Naive thymus-derived CD4-positive, alpha-beta T cell (primary cell): ENCODE measurements at places on chromosomes 11 and 22.
A peak's percentile ranks its signal among the peaks of the same experiment; 100 is the strongest.

DNA sequence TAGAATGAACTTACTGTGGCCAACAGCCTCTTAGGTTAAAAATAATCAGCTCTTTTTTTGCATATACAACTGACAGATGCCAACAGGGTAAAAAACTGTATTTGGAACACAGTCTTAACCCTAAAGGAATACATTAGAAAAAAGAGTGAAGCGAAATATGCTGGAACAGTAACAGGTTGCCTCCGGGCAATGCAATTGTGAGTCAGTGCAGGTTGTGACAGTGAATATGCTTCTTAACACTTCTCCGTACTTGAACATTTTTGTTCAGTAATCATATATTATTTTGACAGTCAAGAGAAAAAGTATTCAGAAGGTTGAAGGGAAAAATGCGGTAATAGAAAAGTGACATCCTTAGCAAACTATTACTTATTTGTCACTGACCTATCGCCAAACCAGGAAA lies 98.5 kb downstream of the DBX1 start:
- no peak for DNase-seq

DNA sequence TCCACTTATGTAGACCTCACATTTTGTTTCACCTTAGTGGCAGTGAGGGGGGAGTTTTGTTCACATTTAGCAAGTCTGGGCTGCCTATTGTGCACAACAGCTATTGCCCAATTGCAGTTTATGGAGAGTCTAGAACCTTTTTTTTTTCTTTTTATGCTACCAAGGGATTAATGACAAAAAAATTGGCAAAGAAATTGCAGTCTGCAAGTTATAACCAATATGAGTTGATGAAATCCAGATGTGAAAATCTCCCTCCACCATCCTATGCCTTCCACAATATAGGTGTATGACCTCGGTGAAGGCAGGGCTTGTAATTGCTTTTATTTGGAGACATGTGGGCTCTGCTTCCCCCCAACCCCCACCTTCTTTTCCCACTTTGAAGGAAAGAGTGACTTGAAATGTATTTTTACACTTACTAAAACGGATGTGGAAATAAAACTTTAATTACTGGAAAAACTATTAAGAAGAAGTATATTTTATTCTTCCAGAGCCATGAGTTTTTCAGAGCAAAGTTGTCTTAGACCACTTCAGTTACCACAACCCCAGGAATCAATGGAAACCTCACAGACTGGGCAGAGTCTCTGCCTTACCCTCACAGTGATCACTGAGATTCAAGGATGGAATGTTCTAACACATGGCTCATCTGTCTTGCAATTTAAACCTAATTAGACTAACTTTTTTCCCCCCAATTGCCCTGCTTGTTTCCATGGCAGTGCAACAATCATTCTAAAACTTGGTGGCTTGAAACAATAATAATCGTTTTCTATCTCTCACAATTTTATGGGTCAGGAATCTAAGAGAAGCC lies 120.8 kb upstream of the SLC5A12 start:
- DNase-seq = no peak

GRCh38 chr22:50673231-50674129 lies 857 bp downstream of the SHANK3 start:
- peak; percentile 34 for DNase-seq

DNA sequence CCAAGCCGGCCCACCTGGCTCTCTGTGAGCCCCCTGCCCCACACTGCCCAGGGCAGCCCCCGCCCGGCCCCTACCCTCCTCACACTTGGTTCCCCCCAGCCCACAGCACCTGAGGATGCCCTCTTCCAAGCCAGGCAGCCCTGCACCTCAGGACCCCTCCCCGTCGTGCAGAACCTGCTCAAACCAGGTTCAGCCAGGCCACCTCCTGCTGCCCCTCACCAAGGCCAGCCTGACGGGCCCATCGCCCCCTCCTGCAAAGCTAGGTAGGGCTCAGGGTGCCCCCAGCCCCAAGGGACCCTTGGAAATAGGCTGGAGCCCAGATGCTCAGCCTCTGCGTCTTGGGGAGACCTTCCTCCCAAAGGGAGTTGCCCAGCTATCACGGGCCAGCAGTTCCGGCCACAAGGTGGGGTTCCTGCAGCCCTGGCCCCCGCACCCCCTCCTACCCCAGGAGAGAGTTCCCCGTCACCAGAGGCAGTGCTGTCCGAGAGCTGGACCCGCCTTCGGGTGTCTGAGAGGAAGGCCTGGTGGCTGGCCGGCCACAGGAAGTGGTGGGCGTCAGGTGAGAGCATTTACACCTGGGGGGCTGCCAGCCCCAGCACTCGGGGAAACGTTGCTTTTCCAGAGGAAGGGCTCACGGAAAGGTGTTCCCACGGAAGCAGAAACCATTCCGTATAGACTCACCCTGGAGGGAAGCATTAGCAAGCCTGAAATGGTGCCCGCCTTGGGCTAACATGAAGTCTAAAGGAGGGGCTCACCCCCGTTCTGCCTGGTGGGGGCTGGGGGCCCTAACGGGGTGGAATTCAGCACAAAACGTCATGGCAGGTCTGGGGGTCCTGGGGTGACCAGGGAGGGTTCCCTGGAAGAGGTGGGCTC lies 3.2 kb upstream of the SYT8 start:
- DNase-seq = no peak

DNA sequence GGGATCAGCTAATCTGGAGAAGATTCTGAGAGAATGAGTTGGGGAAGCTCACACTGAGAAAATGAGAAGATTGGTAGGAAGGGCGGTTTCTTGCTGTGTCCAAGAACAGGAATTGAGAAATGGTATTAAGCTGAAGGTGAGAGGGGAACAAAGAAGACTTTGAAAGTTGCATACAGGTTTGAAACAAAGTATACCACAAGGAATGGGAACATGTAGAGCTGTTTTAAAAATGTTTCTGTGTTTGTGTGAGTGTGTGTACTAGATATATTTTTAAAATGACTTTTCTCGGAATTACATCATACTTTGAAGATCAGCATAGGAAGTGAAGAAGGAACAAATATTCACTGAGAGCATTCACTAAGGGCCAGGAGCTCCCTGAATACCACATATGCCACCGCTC lies 24.4 kb upstream of the IZUMO1R start:
- no peak for DNase-seq

- DNase-seq = no peak
These were observed 893.7 kb downstream of the FAM181B start for GRCh38 chr11:81839976-81840375.

GRCh38 chr11:123382555-123383074 lies 47.5 kb upstream of the GRAMD1B start:
- no peak for DNase-seq

- DNase-seq = peak; percentile 59
These were observed 1.2 kb downstream of the DDX17 start for GRCh38 chr22:38504731-38505540.

DNA sequence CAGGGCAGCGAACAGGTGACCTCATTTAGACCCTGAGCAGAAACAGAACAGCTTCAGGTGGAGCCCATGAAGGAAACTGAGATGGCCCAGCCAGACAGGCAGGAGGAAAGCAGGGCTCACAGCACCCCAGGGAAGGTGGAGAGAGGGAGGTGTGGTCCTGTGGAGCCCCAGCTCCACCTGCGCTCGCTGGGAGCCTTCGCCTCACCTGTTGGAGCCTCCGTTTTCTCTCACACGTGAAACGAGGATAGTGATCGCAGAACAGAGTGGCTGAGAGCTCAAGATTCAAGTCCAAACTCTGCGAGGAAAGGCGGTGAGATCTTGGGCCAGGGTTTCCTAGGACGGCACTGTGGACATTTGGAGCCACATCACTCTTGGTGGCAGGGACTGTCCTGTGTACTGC lies 8.6 kb upstream of the CERK start:
- DNase-seq = no peak

DNA sequence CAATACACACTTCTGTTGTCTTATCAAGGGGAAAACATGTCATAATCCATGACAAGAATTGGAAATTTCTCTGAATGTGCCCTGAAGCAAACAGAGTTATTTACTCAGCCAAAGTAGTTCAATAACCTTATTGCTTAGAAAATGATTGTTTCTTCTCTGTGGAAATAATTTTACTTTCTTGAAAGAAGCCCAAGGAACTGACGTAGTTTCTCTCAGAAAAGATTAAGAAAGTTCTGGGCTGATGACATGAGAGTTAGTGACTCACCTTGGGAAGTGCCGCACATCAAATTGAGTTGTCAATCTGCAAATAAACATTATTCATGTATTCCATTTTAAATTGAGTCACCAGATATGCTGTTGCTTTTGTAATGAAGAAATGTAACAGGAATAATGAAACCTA lies 418.6 kb upstream of the LRRC4C start:
- DNase-seq = no peak

GRCh38 chr11:3134651-3135480 lies 30.2 kb downstream of the OSBPL5 start:
- DNase-seq = no peak

GRCh38 chr11:68457216-68457897 lies 3.2 kb upstream of the PPP6R3 start:
- DNase-seq = no peak

DNA sequence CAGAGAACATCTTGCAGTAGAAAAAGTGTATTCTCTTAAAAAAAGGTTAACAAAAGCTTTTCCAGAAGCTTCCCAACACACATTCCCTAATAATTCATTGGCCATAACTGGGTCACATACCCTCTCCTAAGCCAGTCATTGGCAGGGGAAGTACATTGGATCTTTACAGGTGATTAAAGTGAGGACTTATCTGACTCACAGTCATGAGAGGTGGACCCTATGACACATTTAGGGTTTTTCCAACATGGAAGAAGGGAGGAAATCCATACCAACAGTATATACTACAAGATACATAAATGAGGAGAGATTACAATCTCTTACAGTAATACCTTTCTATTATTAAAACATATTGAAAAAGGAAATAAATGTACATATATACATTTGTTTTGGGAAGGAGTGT lies 72.2 kb downstream of the CCDC73 start:
- no peak for DNase-seq

DNA sequence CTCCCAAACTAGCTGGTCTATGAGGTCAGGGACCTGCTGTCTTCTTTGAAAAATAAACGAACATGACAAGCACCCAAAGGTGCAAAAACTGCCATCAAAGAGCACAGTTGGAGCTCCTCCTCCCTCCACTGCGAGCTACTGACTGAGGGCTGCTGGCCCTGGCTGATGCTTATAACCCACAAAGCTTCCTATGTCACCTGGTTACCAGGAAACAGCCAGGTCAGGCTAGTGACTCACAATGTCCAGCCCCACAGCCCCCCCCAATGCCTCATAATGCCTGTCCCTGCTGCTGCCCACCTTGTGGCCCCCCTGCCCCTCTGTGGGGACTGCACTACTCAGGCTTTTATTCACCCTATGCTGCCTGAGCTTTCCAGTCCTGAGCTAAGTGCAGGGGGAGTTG lies at the start of gene DRICH1:
DRICH1 (minus strand) TSS at position 144 of the 400 bp plus-strand sequence. CDS start 298 bp downstream, outside the sequence.
- DNase-seq = no peak

- DNase-seq = no peak
These were observed 64.6 kb downstream of the KCNJ1 start for GRCh38 chr11:128802358-128802981.

DNA sequence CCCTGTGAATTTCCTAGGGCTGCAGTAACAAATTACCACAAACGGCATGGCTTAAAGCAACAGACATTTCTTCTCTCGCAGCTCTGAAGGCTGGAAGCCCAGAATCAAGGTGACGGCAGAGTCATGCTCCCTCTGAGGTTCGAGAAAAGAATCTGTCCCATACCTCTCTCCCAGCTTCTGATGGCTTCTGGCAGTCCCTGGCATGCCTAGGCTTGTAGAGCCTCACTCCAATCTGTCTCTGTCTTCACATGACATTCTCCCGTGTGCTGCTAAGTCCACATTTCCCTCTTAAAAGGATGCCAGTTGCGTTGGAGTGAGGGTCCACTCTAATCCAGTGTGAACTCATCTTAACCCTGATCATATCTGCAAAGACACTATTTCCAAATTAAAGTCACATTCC lies 116.2 kb downstream of the NECTIN1 start:
- no peak for DNase-seq

GRCh38 chr11:112961146-112961668 lies at the start of gene NCAM1:
Gene NCAM1 (plus strand): TSS chr11:112961420.
- DNase-seq = no peak

GRCh38 chr11:27820249-27820648 lies 120.0 kb upstream of the BDNF start:
- DNase-seq = no peak

GRCh38 chr22:47230251-47230650 lies 467.8 kb downstream of the TBC1D22A start:
- DNase-seq = no peak
